ENCODE measurements at places on chromosomes 13 and 19.

DNA sequence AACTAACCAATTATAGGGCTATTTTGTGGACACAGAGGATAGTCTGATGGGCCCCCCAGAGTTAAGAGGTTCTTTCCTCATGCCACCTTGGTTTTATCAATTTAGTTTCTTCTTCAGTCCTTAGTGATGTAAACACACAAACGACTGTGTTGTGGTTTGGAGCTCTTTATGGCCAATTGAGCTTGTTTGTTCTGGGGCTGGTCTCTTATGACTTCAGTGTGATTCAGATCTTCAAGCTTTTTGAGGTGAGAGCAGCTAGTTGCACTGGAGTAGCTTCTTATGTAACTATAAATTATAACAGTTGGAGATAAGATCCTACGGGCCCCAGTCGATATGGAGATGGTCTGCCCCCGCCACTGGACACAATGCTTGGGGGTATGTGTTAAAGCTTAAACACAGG, 22.0 kb upstream of the GJB6 start:
- DNase-seq, result no peak

- no peak for DNase-seq
Measured at GRCh38 chr19:41918653-41919244, 9.5 kb downstream of the ERFL start.

GRCh38 chr13:30966101-30966500, 33.6 kb downstream of the TEX26 start:
- no peak for DNase-seq

DNA sequence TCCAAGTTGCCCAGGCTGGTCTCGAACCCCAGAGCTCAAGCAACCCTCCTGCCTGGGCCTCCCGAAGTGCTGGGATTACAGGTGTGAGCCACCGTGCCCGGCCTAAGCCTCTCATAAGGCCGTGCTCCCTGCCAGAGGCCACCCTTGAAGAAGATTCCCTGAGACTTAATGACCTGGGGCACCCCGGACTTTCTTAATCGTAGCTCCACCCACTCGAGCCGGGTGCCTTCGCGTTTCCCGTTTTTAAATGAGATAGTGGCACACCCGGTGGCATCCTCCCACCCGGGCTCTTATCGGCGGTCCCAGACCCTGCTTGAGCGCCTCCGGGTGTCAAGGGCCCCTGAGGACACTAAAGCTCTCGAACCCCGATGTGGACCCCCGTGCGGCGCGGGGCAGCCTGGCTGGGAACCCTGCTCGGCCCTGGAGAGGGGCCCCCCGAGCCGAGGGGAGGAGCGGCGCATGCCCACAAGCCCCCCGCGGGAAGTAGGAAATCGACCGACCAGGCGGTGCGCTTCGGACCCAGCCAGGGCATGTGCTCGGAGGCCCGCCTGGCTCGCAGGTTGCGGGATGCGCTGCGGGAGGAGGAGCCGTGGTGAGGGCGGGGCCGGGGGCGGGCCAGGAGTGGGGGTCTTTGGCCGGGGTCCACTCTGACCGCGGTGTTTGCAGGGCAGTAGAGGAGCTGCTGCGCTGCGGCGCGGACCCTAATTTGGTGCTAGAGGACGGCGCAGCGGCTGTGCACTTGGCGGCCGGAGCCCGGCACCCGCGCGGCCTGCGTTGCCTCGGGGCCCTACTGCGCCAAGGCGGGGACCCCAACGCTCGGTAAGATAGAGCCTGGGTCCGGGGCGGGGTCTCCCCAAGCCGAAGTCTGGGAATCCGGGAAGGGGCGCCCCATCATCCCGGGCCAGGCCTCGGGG, at the start of gene ANKLE1:
ANKLE1 (plus strand) TSS at position 511 of the 914 bp plus-strand sequence; CDS start at position 531, 20 bp downstream.
- no peak for DNase-seq

All from stimulated activated CD4-positive, alpha-beta T cell treated with anti-CD3 and anti-CD28 coated beads, TNF-alpha, amount 100 ng/mL, for 4 hours (primary cell).